ENCODE measurements at places on chromosomes 1 and 21. TPM values are rescaled to one million over a fixed set of nuclear protein-coding genes. Genes with fewer than 3 reads are reported as not detected.

DNA sequence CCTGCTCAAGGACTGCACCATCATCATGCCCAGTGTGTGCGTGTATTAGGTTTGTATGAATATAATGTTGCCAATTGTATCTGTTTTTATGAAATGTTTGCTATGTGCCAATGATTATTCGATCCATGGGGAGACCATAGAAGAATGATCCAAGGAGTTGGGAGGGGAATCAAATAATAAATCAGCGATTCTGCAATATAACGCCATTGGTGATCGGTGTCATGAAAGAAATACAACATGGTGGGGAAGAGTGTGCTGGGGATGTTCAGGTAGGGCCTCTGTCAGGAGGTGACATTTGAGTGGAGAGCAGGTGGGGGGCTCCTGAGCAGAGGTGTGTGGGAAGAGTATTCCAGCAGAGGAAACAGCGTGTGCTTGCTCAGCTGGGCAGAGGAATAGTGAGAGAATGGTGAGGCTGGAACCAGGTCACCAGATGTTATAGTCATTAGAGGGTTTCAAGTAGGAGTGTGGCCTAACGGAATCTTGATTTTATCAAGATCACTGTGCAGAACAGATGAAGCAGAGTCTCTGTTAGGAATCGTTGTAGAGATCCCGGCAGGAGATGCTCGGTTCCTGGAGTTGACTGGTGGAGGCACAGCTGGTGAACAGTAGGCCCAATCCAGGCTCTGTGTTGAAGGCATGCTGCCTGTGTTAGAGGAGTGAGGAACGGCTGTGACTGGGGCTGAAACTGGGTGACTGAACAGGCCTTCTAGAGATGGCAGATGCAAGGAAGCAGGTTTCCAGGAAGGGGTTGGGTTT is 2.9 kb upstream of the ZNF496 start:
- DNase-seq = no peak

GRCh38 chr1:218411101-218411500 is 66.0 kb downstream of the TGFB2 start:
- DNase-seq = no peak

GRCh38 chr1:115842948-115843347 is 2.0 kb upstream of the NHLH2 start:
- DNase-seq = no peak

DNA sequence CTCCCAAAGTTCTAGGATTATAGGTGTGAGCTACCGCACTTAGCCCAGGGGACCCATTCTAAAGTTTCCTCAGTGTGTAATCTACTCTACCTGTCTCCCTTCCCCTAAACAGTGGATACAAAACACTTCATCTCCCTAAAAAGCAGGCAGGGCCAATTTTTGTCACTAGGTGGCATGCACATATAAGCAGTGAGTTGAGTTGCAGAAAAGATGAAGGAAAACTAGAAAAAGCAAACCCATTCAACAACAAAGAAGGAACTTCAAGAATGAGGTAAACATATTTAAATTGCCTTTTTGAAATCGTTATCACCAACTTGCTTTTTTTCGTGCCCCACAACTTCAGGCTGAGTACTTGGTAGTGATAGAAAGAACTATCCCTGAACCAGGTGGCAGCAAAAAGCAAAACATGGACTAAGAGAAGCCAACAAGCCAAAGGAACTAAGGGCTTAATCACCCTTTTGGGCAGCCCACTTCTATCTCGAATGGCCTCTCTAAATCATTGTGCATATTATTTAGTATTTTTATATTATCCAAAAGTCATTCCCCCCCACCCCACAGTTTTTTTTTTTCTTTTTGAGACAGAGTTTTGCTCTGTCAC is 19.7 kb upstream of the ALDH9A1 start:
- DNase-seq = no peak

The RCC2 gene
- 85.2 TPM for total RNA-seq

DNA sequence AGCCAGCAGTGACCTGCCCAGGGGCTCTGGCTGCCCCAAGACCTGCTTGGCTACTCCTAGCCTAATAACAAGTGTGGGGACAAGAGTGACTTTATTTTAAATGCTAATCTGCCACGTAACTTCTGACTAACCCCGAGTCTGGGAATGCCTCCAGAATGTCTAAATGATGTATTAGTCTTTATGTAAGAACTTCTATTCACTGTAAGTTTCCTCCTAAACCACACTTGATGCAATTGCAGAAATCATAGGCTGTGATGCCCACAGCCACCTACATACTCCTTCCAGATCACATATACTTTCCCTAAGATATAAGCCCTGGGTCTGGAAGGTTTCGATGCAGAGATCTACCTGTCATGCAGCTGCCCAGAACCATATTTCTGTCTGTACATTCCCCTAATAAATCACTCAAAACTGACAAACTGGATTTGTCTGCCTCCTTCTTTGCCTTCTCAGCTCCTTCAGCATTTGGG is 5.9 kb upstream of the VPS45 start:
- no peak for DNase-seq

The RABGGTB gene
- 87.5 TPM for total RNA-seq

DNA sequence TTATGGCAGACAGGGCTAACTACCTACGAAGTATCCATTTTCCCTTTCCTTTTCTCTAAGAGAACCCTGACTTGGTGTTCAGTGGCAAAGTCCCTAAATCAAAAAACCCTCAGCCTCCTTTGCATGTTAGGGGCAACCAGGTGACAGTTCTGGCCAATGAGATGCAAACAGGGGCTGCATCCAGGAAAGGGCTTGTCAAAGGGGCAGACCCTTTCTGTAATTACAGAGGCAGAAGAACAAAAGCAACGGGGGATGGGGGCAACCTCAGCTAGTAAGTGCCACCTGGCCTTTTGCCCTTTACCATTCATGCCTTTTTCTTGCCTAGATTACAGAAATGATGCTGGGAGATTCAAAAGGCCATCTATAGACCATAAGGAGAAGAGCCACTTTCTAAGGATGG is 34.4 kb downstream of the GLUL start:
- no peak for DNase-seq

DNA sequence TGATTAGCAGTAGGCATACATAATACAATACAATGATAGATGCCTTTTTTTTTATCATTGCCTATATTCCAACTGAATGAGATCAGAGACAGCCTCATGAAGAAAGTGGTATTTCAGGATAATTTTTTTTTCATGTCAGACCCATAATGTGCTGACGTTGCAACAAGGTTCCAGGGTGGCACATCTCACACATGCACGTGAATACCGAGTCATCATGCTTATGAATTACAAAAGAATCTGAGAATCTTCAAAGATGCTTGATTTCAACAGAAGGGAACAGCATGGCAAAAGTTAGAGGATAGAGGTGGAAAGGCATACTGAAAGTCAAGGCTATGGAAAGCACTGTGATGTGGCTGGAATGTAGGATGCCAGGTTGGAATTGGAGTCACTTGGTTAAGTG is 5.0 kb upstream of the RNF11 start:
- DNase-seq = no peak

DNA sequence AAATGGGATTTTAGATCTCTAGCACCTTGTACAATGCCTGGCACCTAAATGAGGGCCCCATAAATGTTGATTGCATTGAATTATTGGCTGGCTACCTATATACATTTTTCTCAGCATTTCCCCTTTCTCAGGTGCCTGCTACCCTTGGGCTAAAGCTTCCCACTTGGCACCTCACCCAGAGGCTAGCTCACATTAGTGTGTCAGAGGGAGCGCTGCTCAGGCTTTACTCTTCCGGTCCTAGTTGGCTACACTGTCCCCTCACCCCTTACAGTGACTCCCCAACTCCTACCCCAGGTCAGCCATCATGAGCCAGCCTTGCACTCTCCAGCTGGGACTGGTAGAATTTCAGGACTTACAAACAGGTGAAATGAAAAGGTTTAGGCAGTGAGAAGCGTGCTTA is 9.5 kb downstream of the TRAF5 start:
- no peak for DNase-seq

DNA sequence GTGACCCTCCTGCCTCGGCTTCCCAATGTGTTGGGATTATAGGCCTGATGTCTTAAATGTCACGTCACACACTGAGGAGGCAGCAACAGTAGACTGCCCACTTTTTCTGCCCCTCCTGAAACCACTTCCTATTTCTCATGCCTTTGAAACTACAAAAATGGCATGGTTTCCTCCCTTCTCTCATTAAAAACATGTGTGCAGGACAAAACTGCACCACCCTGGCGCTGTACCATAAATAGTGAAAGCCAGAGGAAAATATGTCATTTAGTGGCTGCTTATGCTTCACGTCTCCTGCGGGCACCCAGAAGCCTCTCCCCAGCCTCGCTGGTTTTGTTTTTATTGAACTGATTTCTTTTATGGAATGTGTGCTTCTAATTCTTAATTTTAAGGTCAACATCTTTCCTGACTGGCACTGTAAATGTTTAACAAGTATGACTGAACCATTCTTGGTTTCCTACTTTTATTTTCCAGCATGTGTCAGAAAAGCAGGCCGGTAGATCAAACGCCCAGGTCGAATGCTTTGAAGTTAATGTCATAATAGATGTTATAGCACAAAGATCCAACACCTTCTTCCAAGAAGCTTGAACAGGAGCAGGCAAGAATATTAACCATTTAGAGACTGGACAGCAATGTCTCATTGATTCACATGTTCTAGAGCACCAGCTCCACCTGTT is 59.6 kb upstream of the C1orf87 start:
- no peak for DNase-seq

DNA sequence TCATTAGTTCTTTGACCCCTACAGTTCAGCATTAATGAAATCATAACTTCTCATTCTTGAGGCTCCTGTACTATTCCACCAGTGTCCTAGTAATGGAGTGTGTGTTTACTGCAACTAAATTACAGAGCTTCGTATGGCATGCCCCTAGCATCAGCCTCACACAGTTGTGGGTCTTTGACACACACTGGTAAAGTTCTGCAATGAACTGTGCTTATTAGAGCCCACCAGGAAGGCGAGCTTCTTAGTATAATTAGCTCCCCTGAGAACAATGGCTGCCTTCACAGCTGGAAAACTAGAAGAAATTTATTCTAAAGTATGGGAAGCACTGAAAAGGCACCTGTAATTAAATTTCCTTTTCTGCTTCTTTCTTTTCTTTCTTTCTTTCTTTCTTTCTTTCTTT is 251.1 kb upstream of the RGS18 start:
- no peak for DNase-seq

GRCh38 chr1:204829133-204829825 is 41.4 kb upstream of the NFASC start:
- no peak for DNase-seq

GRCh38 chr1:220882061-220882891 is 3.0 kb downstream of the HLX start:
- no peak for DNase-seq

- no peak for DNase-seq
Observed at GRCh38 chr1:6509919-6510291, 18.4 kb upstream of the PLEKHG5 start.

- DNase-seq = peak; percentile 90
Observed at GRCh38 chr1:12161662-12162458, 4.9 kb upstream of the TNFRSF1B start.

The BRINP3 gene
- total RNA-seq = not detected

- DNase-seq = no peak
Observed at GRCh38 chr1:48673332-48674105, 103.2 kb downstream of the BEND5 start.

The FCRLB gene
- 3.9 TPM for total RNA-seq

The FAM163A gene
- 0.16 TPM for total RNA-seq

The C1orf87 gene
- total RNA-seq = not detected

DNA sequence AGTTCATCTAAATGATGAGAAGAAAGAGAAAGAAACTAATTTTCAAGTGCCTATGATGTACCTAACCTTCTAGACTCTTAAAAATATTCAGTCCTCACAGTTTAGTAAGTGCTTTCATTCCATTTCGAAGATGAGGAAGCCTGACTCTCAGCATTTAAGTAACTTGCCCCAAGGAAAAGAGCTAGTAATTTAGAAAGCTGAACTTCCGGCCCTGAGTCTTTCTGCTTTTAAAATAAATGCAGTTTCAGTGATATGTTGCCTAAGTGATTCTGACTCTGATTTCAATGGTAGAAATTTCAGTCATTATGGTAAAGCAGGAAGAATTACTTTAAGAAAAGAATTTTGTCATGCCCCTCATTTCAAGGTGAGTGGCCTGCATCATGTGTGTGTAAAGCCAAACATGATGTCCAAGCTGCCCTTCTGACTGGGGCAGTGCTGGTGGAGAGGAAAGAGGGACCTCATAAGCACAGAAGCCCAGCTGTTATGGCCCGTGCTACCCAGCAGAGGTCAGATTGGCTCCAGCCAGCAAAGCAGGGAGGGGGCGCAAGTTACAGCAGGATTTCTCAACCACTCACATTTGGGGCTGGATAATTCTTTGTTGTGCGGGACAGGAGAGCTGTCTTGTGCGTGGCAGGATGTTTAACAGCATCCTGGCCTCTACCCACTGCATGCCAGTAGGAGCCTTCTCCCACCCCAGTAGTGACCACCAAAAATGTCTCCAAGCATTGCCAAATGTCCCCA is 10.7 kb downstream of the ATP1A4 start:
- no peak for DNase-seq

The PLA2G2A gene
- total RNA-seq = 165 TPM

The CATSPERE gene
- total RNA-seq = 3.3 TPM

- DNase-seq = no peak
Observed at GRCh38 chr21:34085129-34085528, 11.8 kb downstream of the MRPS6 start.

The SNIP1 gene
- total RNA-seq = 20.0 TPM

DNA sequence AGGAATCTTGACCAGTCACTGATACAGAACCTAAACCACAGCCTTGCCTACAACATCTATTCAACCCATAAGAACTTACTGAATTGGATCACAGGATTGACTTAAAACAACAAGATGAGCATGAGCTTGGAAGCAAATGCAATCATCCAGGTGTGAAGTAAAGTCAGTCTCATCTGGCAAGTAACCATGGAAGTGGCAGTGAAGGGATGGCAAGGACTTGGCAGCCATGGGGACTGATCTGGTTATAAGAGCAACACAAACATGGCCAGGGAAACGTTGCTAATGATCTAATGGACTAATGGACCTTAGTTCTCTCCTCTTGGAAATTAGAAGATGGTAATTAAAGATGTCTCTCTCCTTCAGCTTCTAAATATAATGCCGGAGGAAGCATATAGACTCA is 133.1 kb downstream of the VAV3 start:
- no peak for DNase-seq

DNA sequence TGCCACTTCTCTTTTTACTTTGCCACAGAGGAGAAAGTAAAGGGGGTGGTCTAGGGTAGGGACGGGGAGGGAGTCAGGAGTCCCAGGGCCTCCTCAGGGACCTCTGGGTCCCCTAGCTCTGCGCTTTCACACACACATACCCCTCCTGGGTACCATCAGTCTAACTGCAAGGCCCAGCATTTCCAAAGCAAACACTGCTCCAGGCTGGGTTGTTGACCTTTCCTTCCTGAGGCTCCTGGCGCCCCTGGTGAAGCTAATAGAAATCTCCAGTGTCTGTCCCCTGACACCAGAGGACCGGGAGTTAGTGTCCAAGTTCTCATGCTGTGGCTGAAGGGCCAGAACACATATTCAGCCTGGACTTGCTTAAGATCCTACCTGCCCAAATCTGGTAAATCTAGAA is 3.9 kb downstream of the TMEM63A start:
- no peak for DNase-seq

GRCh38 chr1:12536023-12536639 is 81.9 kb downstream of the DHRS3 start:
- no peak for DNase-seq
